Stimulated activated CD4-positive, alpha-beta T cell treated with anti-CD3 and anti-CD28 coated beads, TNF-alpha, amount 100 ng/mL, for 48 hours (primary cell): ENCODE measurements at places on chromosomes 1 and 21.

DNA sequence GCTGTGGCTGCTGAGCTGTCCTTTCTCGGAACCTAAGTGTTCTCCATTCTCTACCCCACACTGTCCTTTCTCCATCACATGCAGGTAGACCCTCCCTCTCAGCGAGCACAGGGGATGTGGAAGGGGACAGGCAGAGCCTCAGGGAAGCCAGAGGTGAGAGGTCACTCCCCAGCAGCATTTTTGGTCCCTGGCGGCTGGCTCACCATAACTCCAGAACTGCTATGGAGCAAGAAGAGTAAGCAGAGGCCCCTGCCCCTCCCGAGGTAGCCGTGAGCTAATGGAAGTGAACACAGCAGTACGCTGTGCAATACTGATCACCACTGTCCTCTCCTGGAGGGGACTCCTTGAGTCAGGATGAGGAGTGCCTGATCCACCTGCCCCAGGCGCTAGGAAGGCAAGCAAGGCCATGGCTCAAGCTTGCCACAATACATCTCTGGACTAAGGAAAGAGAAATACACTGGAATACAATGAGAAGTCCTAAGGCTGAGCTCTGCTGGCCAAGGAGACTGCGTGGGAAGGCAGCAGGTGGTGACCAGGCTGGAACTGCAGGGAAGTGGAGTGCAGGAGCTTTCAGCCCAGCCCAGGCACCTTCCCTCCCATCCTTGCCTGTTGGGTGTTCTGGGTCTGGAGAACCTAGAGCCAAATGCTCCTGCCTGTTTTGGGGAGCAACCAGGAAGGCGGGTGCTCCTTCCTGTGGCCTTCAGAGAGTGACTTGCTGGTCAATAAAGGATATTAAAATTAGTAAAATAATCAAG is 96.2 kb downstream of the LAMC2 start:
- no peak for DNase-seq

- DNase-seq: no peak
Observed at GRCh38 chr1:182394055-182394775, 2.6 kb upstream of the GLUL start.

GRCh38 chr1:58802640-58803399 is 19.0 kb upstream of the JUN start:
- DNase-seq: no peak

DNA sequence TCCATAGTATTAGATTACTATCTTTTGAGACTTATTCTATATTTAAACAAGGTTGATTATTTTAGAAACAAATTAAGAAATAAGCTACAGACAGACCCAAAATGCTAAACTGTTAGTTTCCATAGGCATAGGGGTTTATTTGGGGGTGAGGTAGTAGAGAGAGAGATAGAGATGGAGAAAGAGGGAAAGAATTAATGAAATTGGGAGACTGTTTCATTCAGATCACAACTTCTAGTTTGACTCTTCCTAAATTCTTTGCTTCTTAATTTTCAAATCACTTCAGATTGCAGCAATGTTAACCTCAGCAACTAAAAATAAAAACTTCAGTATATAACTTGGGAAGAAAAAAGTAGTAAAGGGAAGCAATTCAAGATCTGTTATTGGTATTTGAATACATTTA is 3.4 kb downstream of the JUN start:
- no peak for DNase-seq

DNA sequence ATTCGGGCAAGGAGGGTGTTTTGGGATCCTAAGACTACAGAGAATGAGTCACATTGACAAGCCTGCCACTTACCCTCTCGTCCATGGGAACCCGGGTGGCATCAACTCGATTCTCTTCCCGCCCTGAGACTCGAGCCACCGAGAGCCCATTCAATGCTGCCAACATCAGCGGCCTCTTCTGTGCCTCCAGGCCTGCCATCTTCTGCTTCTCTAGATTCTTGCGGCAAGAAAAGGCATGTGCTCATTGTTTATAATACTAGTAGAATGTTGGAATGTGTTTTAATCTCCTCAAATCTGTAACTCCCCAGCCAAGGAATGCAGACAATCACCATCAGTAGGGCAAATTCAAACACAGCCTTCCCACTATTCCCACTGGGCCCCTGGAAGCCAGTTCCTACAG is 96.9 kb downstream of the SMYD2 start:
- DNase-seq: no peak

DNA sequence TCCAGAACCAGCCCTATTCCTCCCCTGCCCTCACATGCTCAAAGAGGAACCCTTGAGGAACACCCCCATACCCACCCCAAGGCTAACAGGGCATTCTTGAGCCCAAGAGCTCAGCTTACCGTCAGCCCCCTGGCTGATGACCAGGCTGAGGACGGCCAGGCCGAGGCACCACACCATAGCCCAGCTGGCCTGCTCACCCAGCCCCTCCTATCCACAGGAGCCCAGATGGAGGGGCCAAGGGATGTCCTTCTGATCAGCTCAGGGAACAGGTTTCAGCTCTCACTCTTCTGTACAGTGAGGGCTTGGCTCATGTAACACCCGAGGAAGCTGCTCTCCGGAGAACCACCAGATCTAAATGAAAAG is 2.2 kb downstream of the IGSF9 start:
- DNase-seq: no peak

GRCh38 chr1:234975122-234975940 is 153.3 kb downstream of the TOMM20 start:
- no peak for DNase-seq

GRCh38 chr1:227315629-227316346 is 2.5 kb downstream of the CDC42BPA start:
- DNase-seq: no peak

- DNase-seq: no peak
Observed at GRCh38 chr1:234706199-234706598, 96.2 kb upstream of the IRF2BP2 start.

GRCh38 chr1:167100730-167101129 is 6.9 kb downstream of the STYXL2 start:
- no peak for DNase-seq

DNA sequence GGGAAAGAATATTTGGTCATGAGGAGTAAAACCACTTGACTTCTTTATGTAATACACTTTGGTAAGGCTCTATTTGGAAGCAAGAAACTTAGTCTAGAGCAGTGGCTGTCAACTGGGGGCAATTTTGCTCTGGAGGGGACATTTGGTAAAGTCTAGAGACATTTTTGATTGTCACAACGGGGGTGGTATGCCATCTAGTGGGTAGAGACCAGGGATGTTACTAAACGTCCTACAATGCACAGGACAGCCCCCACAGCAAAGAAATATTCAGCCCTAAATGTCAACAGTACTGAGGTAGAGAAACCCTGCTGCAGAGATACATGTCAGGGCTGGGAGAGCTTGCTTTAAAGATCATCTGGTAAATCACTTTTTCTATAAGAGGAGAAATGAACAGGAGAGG is 13.5 kb downstream of the FUCA1 start:
- no peak for DNase-seq

GRCh38 chr1:229287267-229287666 is 16.4 kb downstream of the RAB4A start:
- DNase-seq: no peak

- DNase-seq: no peak
Observed at GRCh38 chr1:227766653-227767277, 31.5 kb downstream of the SNAP47 start.

- DNase-seq: no peak
Observed at GRCh38 chr21:42423685-42424084, 20.0 kb downstream of the UBASH3A start.

DNA sequence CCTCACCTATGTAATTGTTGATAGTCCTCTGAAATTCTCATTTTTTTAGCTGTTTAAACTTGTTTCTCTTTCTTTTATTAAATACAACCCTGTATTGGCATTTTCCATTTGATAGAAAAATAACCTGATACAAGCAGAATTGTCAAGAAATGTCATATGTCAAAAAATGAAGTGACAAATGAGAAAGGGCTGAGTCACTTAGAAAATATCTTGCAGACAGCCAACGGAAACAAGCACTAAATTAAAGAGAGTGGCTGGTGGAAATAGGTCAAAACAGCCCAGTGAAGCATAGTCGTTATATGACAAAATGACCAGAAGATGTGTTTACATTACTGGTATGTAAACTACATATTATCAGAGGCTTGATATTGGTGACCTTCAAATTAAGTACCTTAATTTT is 484.4 kb downstream of the PLA2G4A start:
- no peak for DNase-seq

- no peak for DNase-seq
Observed at GRCh38 chr1:167881786-167882185, 32.1 kb downstream of the ADCY10 start.
